Stimulated activated CD4-positive, alpha-beta T cell treated with anti-CD3 and anti-CD28 coated beads, Interleukin-15, amount 100 ng/mL, for 48 hours (primary cell): ENCODE measurements at places on chromosomes 13 and 19.

DNA sequence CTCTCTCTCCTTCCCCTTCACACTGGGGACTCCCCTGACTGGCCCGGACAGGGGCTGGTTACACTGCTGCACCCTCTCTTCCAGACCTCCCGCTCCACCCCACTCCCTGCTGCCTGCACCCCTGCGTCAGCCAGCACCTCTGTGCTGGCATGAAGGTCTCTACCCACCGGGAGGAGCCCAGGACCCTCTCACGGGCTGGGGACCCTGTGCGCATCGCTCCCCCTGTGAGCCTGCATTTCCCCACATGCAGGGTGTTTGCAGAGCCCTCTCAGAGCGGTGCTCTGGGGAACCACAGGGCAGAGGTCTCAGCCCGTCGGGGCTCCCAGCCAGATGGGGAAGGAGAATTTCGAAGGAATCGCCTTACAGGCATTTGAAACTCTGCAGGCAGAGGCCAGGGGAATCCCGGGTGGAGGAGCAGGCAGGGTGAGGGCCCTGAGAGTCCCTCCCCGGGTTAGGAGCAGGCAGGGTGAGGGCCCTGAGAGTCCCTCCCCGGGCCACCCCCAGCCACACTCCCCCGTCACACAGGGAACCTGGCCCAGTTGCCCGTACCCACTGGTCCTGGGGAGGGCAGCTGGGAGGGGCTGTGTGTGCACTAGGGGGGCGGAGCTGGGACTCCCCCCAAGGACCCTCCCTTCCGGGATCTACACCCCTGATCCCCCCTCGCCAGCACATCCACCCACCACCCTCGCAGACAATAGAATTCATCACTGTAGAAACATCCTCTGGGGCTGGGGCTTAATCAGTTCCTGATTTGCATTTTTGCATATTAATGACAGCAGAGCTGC lies 16.3 kb upstream of the TCF3 start:
- DNase-seq, result no peak

DNA sequence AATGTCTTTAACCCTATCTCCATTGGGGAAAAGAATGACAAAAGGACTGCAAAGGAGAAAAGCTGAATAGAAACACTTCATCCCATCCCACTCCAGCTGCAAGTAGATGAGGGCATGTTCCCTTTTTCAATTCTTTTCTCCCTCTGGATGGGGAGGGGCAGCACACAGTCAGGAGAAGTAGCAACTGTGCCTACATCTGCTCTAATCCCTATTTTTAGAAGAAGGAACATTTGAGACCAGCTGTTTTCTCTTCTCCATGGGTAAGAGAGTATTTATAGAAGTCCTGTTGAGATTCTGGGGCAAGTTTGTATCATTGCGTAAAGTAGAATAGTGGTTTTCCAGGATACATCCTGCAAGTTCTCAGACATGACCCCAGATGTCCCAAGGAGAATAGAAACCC lies 9.3 kb upstream of the GTF3A start:
- DNase-seq, result no peak

DNA sequence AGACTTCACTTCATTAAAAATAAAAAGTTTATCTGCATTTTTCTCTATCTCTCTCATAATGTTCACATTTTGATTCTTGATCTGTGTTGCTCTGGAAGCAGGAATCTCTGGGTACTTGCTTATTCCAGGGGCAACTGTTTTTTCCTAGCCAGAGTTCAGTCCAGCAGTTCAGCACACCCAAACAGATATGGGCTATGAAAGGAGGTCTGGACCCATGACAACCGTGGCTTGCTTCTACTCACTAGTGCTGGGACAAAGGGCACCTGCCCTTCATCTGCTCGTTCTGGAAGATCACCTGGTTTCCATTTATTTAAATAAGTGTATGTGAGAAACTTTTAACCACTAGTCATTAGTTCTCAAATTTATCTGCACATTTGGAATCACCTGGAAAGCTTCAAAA lies 36.0 kb downstream of the POLR1D start:
- DNase-seq, result no peak

DNA sequence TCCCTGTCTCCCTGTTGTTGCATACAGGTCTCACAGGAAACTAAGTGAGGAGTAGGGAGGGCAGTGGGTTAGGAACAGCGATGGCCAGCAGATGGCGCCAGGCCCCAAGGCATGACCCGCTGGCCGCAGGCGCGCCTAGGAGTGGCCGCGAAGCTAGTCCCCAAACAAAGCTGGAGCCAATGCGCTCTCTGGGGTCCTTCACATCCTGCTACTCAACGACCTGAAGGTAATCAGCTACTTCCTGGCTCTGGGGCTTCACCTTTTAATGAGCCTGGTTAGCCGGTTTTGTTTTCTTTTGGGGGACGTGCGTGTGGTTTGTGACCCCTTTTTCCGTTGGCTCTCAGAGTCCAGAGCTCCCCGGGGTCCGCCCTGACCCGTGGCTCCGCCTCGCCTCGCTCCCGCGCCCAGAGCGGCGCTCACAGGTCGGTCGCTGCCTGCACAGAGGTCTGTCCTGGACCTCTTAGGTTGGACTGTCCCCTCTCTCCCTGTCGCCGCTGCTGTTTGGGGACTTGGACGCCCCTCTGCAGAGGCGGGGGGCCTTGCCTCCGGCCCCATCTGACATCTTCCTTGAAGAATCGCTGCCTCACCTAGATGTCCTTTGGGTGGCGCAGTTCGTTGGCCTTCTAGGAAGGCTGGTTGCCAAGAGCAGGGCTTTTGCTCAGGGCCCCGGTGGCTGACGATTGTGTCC lies 62.2 kb upstream of the GTF3A start:
- DNase-seq, result peak; percentile 58

GRCh38 chr13:39244561-39245230 lies 206.4 kb downstream of the NHLRC3 start:
- DNase-seq, result no peak

- no peak for DNase-seq
Measured at GRCh38 chr13:76936763-76937162, 11.5 kb upstream of the ACOD1 start.

DNA sequence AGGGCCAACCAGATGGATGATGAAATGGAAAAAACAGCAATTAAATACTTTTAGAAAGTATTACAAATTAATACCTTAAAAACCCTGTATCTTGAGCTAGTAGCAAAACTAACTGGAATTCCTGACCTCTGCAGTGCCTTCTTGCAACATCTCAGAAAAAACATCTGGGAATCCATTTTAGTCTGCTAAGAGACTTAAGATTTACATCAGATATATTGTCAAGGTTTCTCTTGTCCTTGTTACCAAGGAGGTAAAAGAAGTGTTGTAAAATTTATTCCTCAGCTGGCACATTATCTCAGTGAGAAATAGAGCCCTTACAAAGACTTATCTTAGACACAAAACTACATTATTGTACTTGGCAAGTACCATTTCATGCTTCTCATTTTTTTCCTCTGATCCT lies 18.5 kb downstream of the KCNRG start:
- DNase-seq, result no peak

- DNase-seq, result no peak
Measured at GRCh38 chr13:103547914-103548313, 481.7 kb upstream of the SLC10A2 start.

DNA sequence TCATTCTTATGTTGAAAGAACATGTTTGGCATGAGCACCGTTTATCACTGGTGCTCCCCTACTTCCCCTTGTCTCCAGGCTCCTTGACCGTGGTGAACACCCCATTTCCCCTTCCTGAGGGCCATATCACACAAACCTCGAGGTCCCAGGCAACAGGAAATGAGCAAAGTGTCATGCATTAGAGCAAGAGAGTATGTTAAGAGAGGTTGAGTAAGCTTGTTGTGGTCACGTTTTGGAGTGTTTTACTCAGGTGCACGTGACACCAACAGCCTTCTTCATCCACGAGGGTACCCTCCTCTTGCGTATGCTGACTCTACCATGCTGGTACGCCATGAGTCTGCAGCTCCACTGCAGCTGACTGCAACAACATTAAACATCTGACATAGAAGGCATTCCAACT lies 482.2 kb upstream of the NBEA start:
- no peak for DNase-seq

DNA sequence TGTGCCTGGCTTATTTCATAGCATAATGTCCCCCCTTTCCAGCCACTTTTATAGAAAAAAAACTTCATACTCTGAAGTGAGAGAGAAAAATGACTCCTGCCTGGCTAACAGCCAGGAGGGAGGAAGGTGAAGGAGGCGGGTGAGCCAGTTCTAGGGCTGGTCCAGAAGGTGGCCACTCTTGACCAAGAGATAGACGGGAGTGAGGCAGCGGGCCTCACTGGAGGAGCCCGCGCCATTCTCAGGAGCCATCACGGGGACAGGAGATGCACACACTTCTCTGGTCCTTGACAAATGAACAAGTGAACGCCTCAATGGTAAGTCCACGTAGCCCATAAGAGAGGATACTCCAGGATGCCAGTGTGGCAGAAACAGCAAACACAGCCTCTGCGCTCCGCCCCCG lies 231.4 kb downstream of the UQCRFS1 start:
- DNase-seq, result no peak

DNA sequence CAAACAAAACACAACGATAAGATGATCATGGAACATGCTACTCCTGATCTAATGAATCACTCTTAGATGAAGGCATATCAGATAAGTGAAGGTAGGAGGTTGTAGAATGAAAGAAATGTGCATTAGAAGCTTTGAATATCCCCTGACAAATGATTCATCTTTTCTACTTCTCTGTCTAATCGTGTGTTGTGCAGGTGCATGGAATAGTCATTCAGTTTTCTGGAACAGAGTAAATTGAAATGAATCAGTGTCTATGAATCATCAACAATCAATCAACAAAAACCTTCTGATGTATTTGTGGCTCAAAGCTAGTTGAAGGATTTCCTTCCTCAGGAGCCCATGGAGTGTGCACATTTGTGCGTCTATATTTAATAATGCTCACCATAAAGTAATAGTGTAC lies 1290.4 kb upstream of the PCDH20 start:
- DNase-seq, result no peak

GRCh38 chr13:41401366-41401765 lies 56.0 kb upstream of the RGCC start:
- no peak for DNase-seq

DNA sequence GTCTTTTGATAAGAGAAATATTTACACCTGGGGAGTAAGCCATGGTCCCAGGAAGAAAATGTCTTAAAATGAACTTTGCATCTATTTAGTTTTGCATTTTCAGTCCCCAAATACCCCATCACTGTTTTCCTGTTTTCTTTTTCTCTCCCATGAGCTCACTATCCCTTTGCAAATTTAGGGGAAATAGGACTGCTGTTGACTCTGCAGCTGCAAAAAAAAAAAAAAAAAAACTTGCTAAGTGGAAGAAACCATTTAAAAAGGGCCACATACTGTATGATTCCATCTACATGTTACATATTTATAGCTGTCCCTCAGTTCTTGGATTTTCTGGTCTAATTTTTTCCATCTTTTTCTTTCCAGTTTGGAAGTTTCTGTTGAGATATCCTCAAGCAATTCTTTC lies 98.2 kb upstream of the SERP2 start:
- DNase-seq, result no peak

GRCh38 chr19:33734913-33735312 lies 61.8 kb upstream of the KCTD15 start:
- DNase-seq, result no peak

DNA sequence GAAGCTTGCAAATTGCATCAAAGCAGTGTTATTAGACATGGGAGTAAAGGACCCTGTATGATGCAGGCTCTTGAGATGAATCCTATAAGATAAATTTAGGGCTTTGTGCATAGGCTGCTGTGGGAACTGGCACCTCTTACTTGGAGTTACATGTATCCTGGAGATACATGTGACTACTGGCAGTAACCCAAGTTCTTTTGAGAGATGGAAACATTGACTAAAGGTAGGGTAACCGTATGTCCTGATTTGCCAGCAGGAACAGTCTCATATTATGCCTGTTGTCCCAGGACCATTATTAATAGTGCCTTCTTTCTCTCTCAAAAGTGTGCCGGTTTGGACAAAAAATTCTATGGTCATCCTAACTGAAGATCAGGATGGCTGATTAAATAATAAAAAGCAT lies 195.4 kb downstream of the LACC1 start:
- no peak for DNase-seq

DNA sequence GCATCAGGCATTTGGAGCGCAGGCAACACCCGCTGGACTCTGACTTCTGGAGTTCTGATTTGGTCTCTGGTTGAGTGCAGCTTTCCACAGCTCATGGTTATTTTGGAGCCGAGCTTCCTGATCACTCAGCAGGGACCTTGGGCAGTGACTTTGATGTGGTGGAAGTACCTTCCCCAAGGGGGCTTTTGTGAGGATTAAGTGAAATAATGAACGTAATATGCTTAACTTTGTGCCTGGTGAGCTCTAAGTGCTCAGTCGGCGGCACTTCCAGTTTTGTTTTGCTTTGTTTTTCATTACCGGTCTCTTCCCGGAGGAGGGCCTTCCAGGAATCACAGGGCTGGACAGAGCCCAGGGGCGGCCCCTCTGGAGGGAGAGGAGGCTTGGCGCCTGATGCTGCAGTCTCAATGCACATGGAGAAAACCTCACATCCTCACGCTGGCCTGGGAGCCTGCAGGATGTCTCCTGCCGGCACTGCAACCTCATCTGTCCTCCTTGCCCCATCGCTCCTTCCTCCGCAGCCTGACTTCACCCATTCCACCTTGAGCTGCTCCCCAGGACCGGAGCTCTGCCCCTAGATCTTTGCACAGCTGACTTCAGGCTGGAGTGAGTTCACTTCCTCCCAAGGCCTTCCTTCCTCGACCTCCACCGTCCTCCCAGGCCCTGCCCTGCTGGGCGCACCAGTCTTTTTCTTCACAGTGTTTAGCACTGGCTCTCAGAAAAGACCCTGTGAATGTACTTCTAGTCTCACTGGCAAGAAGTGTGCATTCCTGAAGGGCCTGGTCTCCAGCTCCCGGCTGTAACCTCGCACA lies 1.5 kb downstream of the PLEKHF1 start:
- no peak for DNase-seq

DNA sequence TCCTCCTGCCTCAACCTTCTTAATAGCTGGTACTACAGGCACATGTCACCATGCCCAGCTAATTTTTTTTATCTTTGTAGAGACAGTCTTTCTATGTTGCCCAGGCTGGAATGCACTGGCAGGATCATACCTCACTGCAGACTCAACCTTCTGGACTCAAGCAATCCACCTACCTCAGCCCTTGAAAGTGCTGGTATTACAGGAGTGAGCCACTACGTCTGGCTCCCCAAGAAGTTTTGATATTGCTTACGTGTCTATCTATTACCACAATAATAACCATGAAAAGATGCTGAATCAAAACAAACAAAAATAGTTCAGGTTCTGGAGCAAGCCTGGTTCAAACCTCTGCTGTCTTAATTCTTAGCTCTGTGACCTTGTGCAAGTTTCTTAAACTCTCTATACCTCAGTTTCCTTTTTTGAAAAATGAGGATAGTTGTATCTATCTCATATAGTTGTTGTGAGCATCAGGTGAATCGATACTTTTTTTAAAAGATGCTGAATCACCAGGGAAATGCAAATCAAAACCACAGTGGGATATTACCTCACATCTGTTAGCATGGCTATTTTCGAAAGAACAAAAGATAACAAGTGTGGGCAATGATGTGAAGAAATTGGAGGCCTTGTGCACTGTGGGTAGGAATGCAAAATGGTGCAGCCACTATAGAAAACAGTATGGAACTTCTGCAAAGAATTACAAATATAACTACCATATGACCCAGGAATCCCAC lies 19.0 kb upstream of the LEUTX start:
- DNase-seq, result no peak
